ENCODE measurements at places on chromosomes 3 and 15.

DNA sequence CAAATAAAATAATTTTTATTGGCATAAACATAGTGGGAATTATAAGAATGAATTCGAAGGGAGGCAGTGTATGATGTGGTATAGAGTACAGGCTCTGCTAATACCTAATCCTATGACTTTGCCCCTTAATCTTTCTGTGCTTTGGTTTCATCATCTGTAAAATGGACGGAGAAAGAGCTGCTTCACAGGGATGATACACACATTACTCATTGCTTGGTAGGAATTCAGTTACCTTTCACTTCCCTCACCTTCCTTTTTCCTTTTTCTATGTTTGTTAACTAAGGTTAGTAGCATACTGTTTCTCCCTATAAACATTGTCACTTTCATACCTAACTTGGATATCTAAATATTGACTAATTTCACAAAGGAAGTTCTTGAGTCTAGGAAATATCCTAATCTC is 36.2 kb downstream of the LEKR1 start:
- DNase-seq, result no peak

- DNase-seq, result no peak
Observed at GRCh38 chr15:95296643-95297042, 1033.9 kb upstream of the NR2F2 start.

DNA sequence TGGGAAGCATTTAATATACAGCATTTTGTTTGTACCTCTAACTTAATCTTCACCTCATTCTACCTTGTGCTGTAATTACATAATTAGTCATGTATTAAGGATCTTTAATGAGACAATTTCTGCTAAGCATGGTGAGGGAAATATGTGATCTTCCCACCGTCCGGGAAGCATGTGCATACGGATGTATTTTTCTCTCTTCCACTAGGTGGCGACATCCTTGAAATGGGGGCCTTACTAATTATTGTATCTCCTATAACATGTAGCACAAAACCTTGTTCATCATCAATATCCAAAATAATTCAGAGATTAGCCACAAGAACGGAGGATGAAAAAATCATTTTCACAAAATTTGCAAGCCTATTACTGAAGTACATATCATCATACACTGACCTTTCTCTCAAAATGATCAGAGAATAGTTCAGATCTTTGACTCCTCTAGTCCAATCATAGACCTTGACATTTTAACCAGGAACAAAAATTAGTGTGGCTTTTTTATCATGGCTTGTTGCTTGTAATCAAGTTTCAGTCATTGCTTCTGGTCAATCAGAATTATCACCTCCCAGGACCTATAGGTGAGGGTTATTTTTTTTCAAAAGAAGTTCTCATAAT is 148.9 kb upstream of the GBE1 start:
- DNase-seq, result no peak

DNA sequence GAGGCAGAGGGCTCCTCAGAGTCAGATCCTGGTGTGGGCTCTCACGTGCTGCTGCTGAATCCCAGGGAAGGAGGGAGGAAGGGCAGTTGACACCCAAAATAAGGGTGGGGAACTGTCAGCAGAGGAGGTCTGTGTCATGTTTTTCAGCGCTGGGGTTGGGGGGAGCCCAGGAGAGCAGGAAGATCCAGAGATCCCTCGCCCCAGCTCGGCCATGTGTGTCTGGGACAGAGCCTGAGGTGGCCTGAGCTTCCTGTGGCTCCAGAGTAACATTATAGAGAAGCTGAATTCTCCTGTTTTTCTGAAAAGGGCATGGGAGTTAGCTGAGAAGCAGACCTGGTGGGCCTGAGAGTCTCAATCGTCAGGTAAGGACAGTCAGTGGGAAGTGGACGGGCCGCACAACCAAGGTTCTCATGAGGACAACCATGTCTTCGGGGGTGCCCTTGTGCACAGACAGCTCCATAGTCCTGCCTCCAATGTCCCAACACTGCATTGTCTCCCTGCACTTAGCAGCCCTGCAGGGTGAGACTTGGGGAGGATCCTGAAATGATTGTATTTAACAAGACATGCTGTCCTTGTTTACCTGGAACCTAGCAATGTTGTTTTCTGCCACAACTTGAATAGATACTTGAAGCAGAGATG is 18.4 kb downstream of the UMPS start:
- no peak for DNase-seq

DNA sequence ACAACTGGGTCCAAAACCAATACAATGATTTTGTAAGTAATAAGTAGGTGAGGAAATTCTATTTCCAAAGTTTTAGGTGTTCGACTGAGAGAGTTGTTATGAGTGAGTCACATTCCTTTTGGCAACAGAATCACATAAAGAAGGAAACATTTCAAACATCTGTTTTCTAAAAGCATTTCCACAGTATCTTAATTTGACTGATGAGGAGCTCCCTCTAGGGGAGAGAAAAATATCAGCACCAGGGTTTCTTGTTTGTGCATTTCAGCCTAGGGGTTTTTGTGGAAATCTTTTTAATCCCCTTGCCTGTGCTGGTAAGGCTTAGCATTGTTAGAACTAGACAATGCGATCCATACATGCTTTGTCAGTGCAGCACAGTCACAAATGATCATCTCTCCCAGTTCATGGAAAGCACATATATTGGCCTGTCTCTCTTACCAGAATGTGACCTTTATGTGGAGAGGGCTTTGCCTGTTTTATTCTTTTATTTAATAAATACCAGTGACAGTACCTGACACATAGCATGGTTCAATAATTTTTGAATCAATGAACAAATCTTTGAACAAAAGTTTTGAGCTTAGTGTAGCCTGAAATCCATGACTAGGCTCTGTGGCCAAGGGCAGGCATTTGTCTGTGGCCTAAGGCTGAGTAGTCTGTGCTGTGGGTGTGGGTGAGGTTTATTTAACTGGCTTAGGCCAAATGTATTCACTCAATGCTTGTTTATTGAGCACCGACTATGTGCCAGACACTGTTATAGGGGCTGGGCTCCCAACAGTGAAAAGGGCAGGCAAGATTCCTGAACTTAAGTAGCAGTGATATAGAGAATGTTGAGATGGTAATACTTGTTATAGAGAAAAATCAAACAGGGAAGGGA is 21.1 kb upstream of the IQCF6 start:
- DNase-seq, result no peak

- no peak for DNase-seq
Observed at GRCh38 chr3:168333410-168333935, 237.7 kb upstream of the GOLIM4 start.

DNA sequence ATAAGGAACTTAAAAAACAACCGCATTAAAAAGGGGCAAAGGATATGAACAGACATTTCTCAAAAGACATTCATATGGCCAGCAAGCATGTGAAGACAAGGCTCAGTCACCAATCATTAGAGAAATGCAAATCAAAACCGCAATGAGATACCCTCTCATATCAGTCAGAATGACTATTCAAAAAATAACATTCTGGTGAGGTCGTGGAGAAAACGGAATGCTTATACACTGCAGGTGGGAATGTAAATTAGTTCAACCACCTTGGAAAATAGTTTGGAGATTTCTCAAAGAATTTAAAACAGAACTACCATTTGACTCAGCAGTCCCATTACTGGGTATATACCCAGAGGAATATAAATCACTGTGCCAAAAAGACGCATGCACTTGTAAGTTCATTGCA is 496.6 kb upstream of the SGO1 start:
- DNase-seq, result no peak

DNA sequence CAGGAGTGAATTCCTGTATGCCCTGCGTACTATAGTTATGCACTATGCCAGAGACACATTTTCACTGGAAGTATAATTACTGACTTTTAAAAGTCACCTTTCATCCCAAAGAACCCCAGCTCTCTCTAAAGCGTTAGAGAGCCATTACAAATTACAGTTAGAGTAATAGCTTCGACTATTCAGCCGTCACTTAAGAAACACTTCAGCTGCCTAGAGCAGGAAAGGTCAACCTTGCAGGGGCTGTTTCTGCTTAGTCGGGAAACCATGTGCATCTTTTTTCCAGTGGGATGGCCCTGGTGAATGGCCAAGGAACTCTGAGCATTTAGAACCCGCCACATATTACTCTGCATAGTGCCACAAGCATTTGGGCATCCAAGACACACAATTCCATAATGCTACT is 235.9 kb downstream of the ARRDC4 start:
- DNase-seq, result no peak

- no peak for DNase-seq
Observed at GRCh38 chr3:185995352-185995751, 57.5 kb upstream of the TRA2B start.

DNA sequence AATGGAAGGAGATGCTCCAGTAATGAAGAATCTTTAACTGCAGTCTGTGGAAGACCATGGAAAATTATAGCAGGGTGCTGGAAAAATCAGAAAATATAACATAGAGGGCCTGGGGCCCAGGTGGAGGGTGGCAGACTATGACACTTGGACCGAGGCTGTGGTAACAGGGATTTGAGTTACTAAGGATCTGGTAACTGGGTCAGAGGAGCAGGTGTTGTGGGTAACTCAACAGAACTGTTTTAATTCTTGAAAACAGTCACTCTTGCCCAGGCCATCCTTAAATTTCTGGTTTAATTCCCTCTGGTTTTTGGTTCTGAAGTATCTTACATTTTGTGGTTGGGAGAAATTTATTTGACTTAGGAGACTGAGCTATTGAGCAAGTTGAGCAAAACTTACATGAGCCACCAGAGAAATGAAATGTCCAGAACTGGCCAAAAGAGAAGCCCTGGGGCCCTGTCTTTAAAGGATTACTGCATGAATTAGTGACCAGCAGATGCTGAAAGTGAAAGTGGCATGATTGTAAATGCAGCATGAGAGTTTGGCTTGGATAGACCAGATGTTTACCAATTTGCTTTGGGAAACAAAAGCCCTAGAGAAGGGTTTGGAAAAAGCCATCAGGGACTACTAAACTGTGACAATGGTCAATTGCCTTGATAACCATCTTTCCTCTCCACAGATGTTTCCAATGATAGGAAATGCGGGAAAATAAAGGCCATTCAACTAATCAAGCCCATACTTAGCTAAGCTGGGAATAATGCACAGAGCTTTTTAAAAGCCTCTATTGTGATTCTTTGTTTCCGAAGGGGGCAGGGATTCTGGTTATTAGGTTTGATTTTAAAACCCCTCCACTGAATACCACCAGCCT is 374.9 kb upstream of the TGFBR2 start:
- no peak for DNase-seq

DNA sequence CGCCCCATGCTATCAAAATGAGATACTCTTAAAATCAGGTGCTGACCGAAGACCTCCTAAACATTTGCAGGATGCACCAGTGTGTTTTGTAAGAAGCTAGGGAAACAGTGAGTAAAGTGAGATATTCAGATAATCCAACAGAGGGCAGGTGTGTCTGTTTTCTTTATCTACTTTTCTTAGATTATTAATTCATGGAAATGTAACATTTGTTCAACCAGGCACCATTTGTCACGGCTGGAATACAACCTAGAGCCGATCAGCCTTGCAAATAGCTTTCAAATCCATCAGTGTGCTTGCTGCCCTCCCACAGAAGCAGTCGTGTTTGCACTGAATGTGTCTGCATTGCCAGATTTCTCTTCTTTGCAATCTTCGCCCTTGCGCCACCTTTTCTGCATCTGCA is 201.9 kb upstream of the CHRM5 start:
- DNase-seq, result no peak

DNA sequence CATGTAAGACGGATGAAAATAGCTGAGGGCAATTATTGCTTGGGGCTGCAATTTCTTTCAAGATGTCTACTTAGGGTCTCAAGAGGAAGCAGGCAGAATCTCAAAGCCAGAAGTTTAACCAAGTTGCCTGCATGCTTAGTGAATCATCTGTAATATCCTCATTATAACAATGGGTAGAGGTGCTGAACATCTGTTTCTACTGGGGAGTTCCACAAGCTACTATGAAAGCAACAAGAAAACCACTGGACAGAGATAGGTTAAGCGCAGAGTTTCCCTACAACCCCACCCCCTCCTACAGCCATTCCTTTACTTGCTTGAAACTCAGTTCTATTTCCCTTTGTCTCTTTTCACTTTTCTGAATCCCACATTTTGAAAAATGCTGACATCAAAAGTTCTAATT is 759.4 kb upstream of the GBE1 start:
- DNase-seq, result no peak

GRCh38 chr3:3907023-3907422 is 107.8 kb downstream of the LRRN1 start:
- no peak for DNase-seq

DNA sequence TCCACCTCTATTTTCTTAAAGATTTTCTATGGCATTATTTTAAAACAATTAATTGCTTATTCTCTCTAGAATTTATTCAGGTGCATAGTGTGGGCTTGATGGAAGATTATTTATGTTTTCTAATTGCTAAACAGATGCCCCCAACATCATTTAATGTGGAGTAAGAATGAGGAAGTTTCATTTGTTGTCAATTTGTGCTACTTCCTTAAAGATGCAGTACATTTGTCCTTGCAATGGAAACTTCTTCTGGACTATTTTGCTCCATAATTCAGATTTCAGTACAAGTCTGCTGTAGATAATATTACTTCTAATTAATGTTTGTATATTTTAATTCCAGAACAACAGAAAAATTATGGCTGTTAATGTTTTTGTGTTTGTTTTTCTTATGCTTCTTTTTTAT is 104.8 kb downstream of the TGFBR2 start:
- no peak for DNase-seq

GRCh38 chr3:115190747-115191146 is 43.7 kb upstream of the ZBTB20 start:
- DNase-seq, result no peak

DNA sequence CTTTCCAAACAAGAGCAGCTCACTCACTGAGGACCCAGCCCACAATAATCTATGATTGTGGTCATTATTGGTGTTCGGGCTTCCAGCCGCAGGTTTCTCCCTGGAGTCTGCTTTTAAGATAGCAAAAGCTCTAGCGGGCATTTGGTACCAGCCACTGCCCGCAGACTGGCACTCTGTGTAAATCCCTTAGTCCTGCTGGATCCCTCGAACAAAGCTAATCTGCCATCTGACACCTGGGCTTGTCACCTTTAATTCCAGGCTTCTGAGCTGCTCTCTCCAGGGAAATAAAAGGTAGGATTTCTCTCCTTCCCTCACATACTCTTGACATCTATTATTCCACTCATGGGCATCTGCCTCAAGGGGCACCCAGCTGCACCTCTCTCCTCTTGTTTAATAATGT is 158.7 kb downstream of the PDCD6IP start:
- DNase-seq, result no peak
